Activated T-helper 1 cell treated with anti-CD3 and anti-CD28 coated beads, Interleukin-12 subunit alpha, Interleukin-12 subunit beta, Interleukin-2, Interleukin-4 antibody, amounts not matched to agents 30 ng/mL and 10 ng/mL and 1 ng/mL, durations not matched to agents 14 hours and 24 hours and 36 hours (primary cell): ENCODE measurements at places on chromosomes 12 and 14. TPM values are rescaled to one million over a fixed set of nuclear protein-coding genes. Genes with fewer than 3 reads are reported as not detected.

BCL2L14 gene
- total RNA-seq: 10.4 and 11.0 TPM in 2 replicates

DNA sequence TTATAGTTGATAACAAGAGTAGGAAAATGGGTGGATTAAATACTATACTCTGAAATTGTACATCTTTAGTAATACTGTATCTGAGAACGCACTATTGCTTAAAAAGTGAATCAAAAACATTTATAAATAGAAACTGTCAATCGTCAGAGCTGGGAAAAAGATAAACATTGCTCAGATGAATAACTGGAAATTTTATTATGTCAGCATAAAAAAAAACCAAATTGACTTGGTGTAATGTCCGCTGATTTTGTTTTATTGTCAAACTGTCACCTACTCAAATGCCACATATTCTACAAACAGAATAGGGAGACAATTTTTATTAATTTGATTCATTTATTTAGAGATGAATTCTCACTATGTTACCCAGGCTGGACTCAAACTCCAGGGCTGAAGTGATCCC is 109.3 kb upstream of the TMTC1 start:
- no peaks in the 10 kb centered on the region for H3K36me3 ChIP-seq
- H3K4me1 ChIP-seq: no peaks in the 10 kb centered on the region
- H3K27me3 ChIP-seq: no peaks in the 10 kb centered on the region
- no peak for DNase-seq
- H3K27ac ChIP-seq: no peak overlapping the region

- H3K27ac ChIP-seq: peak overlapping the region; percentile 66
- no peak for DNase-seq
- peaks cover 21% of the 10 kb centered on the region for H3K4me1 ChIP-seq
- peaks cover 2% of the 10 kb centered on the region for H3K27me3 ChIP-seq
- H3K36me3 ChIP-seq: no peaks in the 10 kb centered on the region
These were observed 29.5 kb upstream of the OSBPL8 start for GRCh38 chr12:76588881-76589565.

CELA1 gene
- not detected in 2 replicates for total RNA-seq

IL26 gene
- total RNA-seq: 6.9 and 8.1 TPM in 2 replicates

GRCh38 chr12:121296618-121297434 is at the start of gene CAMKK2:
Gene CAMKK2, minus strand, starts transcription at chr12:121296709. Its CDS starts 22,183 bp downstream, at chr12:121274526.
- peaks cover 4% of the 10 kb centered on the region for H3K36me3 ChIP-seq
- H3K27me3 ChIP-seq: no peaks in the 10 kb centered on the region
- peaks cover 35% of the 10 kb centered on the region for H3K4me1 ChIP-seq
- peak; percentile 91 for DNase-seq
